Activated CD4-positive, alpha-beta T cell treated with anti-CD3 and anti-CD28 coated beads for 36 hours (primary cell): ENCODE measurements at places on chromosomes 4 and X.

- DNase-seq = no peak
Observed at GRCh38 chr4:108763226-108763593, 357 bp upstream of the ETNPPL start.

- DNase-seq = no peak
Observed at GRCh38 chrX:25527596-25527995, 511.8 kb upstream of the ARX start.

GRCh38 chr4:176548571-176548970 is 228.8 kb downstream of the SPCS3 start:
- no peak for DNase-seq

DNA sequence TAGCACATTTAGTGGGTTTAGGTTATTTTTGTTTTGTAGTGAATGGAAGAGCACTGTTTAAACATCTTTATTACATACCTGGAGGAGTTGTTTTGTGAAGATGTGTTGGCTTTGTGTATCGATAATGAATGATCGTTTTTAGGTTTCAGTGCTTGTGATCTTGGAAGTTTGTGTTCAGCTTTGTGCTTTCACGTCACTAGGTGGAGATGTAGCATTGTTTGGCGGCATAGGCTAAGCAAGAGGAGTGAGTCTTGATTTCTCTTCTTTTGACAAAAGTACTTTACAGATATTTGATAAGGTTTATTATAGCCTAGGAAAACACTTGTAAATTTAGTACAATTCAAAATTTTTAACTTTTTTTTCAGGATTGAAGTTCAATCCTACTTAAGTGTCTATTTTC is 50.4 kb downstream of the PDK3 start:
- DNase-seq = no peak

- no peak for DNase-seq
Observed at GRCh38 chr4:14744346-14744745, 257.9 kb upstream of the CPEB2 start.

GRCh38 chr4:55733932-55734331 is 85.7 kb upstream of the EXOC1L start:
- DNase-seq = no peak

- DNase-seq = no peak
Observed at GRCh38 chr4:83013902-83014301, 3.3 kb upstream of the LIN54 start.

GRCh38 chrX:21438792-21439191 is 64.6 kb downstream of the CNKSR2 start:
- no peak for DNase-seq
